ENCODE measurements at places on chromosomes 6 and 20. TPM values are rescaled to one million over a fixed set of nuclear protein-coding genes. Genes with fewer than 3 reads are reported as not detected.

Gene FABP7
- 0.61 TPM for total RNA-seq

Gene ZSCAN16
- total RNA-seq: 1.9 TPM

Gene CST4
- total RNA-seq: not detected

Gene PHACTR2
- 47.8 TPM for total RNA-seq

Gene MEI4
- 0.39 TPM for total RNA-seq

Gene FAM217B
- total RNA-seq: 16.7 TPM

Gene TRIM15
- not detected for total RNA-seq

Gene SOX18
- total RNA-seq: 37.0 TPM

Gene GSTA2
- total RNA-seq: not detected

Gene VAPB
- 64.4 TPM for total RNA-seq

Gene MDN1
- total RNA-seq: 18.5 TPM

Gene EDN1
- 3.2 TPM for total RNA-seq

Gene PHACTR1
- total RNA-seq: 102 TPM

DNA sequence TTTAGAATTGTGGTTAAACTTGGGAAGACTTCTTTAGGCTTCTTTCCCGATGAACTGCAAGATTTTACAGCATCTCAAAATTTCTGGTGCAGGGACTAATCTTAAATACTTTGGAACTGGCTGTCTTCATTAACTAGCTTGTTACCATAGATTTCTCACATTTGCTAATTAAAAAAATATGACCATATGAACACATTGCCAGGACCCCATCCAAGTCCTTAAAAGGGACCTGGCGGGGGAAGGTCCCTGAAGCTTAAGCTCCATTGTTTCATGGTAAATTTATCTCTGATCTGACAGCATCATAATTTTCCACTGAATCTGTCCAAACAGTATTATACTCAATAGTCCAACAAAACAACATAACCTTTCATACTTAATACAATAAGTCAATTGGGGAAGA, 517.8 kb upstream of the FLRT3 start:
- H3K27ac ChIP-seq: no peak overlapping the region
- no peak for DNase-seq
- H3K27me3 ChIP-seq: no peaks in the 10 kb centered on the region
- H3K4me3 ChIP-seq: no peak overlapping the region
- H3K4me1 ChIP-seq: no peaks in the 10 kb centered on the region
- no peaks in the 10 kb centered on the region for H3K36me3 ChIP-seq

DNA sequence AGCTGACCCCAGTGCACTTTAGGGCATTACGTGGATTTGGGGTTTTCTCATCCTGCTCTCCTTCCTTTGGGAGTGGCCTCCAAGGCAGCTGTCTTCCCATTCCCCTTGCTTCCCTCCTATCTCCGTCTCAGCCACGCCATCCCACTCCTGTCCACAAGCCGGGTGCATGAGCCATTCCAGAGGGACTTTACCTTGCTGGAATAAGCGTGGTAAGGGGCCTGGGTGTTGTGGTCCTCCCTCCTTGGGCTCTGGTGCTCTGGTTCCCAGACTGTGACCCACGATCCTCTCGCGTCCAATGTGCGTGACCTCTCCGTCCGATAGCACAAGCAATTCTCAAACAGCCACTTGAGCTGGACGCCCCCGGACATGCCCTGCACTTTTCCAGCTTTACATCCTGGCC, 60.6 kb upstream of the NKX2-2 start:
- no peak overlapping the region for H3K27ac ChIP-seq
- no peak overlapping the region for H3K4me3 ChIP-seq
- no peak for DNase-seq
- H3K36me3 ChIP-seq: no peaks in the 10 kb centered on the region
- H3K4me1 ChIP-seq: no peaks in the 10 kb centered on the region

GRCh38 chr6:39927159-39927558, 7.1 kb downstream of the MOCS1 start:
- H3K27ac ChIP-seq: no peak overlapping the region
- no peak overlapping the region for H3K4me3 ChIP-seq
- H3K27me3 ChIP-seq: no peaks in the 10 kb centered on the region

- H3K27me3 ChIP-seq: no peaks in the 10 kb centered on the region
- peak within 1 kb of the TSS; percentile 64 for H3K4me3 ChIP-seq
- H3K27ac ChIP-seq: peak within 1 kb of the TSS; percentile 54
- H3K36me3 ChIP-seq: no peaks in the 10 kb centered on the region
Observed at GRCh38 chr6:125153391-125154117, at the start of gene TPD52L1. TPD52L1 (plus strand) TSS chr6:125153773; CDS start chr6:125153952, 179 bp downstream.

- no peak overlapping the region for H3K27ac ChIP-seq
Observed at GRCh38 chr6:154395878-154396277, 39.3 kb upstream of the IPCEF1 start.

GRCh38 chr20:9081423-9081966, 12.6 kb downstream of the PLCB4 start:
- no peaks in the 10 kb centered on the region for H3K27me3 ChIP-seq
- no peak overlapping the region for H3K4me3 ChIP-seq
- H3K36me3 ChIP-seq: no peaks in the 10 kb centered on the region
- H3K27ac ChIP-seq: no peak overlapping the region
- no peak for DNase-seq
- H3K4me1 ChIP-seq: peaks cover 32% of the 10 kb centered on the region

DNA sequence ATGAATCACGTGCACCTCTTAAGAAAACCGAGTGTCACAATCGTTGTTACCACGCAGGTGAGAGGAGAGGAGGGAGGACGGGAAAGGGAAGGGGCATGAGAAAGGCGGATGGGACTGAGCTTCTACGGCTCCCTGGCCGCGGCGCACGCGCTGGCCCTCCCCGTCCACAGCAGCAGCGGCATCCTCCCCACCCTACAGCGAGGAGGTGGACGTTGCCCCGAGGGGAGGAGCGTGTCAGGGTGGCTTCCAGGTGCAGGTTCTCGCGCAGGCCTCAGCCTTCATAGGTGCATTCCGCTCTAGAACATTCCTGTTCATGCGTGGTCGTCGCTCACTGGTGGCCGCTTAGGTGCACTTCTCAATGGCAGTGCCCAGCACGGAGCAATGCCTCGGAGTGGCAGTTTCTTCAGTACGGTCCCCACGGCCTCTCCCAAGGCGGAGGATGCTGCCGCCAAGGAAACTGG, 29.7 kb upstream of the AFDN start:
- H3K27ac ChIP-seq: no peak overlapping the region
- H3K4me1 ChIP-seq: peaks cover 10% of the 10 kb centered on the region

DNA sequence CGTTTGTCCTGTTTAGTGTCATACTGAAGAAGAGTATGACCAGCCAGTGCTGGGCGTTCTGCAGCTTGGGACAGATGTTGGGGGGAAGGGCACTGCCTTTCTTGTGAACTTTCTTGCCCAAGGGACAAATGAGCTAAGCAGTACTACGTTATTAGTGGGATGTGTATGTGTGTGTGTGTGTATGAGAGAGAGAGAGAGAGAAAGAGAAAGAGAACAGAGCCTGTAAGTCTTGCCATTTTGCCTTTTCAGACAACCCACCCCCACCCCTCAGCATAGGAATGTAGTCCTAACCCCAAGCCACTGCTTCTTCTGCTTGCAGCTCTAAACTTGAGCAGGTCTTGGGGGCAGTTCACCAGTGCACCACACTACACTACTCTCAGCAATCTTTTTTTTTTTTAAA, 45.5 kb downstream of the E2F3 start:
- DNase-seq: no peak
- no peaks in the 10 kb centered on the region for H3K27me3 ChIP-seq
- no peak overlapping the region for H3K4me3 ChIP-seq
- H3K4me1 ChIP-seq: peaks cover 4% of the 10 kb centered on the region

DNA sequence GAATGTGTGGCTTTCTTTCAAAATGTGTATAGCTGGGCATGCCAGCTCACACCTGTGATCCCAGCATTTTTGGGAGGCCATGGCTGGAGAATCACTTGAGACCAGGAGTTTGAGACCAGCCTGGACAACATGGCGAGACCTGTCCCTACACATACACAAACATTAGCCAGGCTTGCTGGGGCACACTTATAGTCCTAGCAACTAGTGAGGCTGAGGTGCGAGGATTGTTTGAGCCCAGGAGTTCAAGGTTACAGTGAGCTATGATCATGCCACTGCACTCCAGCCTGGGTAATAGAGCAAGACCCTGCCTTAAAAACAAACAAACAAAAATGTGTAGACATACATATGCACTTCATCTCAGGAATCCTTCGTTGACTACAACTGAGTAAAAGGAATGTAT, 31.1 kb upstream of the PLEKHG1 start:
- no peaks in the 10 kb centered on the region for H3K4me1 ChIP-seq
- no peak overlapping the region for H3K27ac ChIP-seq
- DNase-seq: no peak
- H3K4me3 ChIP-seq: no peak overlapping the region
- H3K27me3 ChIP-seq: no peaks in the 10 kb centered on the region
- no peaks in the 10 kb centered on the region for H3K36me3 ChIP-seq

DNA sequence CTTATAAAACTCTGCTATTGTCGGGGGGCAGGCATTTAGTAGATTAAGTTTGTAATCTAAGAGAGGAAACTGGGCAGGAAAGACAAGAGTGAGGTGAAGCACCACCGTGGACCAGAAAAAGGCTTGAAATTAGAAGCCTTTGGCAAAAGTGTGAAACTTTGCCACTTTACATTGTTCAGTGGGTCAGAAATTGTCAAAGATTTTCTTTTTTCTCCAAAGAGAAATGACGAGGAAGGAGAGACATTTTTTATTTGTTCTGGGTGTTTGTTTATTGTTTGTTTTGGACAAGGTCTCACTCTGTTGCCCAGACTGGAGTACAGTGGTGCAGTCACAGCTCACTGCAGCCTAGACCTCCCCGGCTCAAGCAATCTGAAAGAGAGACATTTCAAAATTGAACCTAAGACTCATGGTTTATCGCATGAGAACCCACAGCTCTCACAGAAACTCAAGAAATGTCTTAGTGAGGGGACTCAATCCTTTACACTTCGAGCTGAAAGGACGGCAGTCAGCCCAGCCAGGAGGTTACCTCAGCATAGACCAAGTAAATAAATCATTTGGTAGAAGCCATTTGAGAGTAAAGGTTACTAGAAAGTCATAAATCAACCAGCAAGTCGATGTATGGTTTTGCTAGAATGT, 262.8 kb upstream of the TAB2 start:
- no peak for DNase-seq
- H3K4me1 ChIP-seq: no peaks in the 10 kb centered on the region
- H3K27me3 ChIP-seq: no peaks in the 10 kb centered on the region
- no peaks in the 10 kb centered on the region for H3K36me3 ChIP-seq

DNA sequence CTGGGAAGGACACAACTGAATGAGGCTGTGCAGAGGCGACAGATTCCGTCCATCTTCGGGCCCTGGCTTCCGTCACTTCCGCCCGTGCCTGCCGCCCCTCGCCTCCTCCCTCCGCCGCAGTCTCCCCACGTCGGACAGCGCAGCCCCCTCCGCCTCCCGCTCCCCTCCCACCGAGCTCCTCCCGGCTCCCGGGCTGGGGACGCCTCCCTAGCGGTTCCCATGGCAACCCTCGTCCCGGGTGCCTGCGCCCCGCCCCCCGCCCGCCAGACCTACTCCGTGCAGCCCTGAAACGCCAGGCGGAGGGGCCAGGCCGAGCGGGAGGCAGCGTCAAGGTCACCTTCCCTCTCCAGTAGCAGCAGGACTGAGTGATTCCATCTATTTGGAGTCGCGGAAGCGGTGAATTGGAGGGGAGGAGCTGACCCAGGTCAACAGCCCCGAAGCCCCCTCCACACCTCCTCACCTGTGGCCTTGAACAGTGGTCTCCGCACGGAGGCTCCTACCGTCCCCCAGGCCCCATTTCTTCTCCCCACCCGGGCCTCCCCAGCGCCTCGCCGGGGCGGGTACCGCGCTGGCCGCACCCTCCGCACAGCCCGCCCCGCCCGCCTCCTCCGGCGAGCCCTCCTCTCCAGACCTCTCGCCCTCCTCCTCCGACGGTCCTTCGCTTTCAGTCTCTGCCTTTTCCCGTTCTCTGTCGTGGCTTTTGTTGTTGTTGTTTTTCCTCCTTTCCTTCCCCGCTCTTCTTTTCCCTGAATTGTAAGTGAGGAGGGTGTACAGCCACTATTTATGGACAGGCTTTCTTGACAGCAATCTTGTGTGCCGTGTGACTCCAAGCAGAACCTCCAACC, 951 bp downstream of the NRSN2 start:
- peak; percentile 96 for DNase-seq
- H3K4me3 ChIP-seq: peak overlapping the region; percentile 90
- H3K27ac ChIP-seq: peak overlapping the region; percentile 91
- H3K27me3 ChIP-seq: no peaks in the 10 kb centered on the region
- H3K36me3 ChIP-seq: peaks cover 14% of the 10 kb centered on the region

- H3K27me3 ChIP-seq: peaks cover under 1% of the 10 kb centered on the region
- H3K4me3 ChIP-seq: no peak overlapping the region
- no peak overlapping the region for H3K27ac ChIP-seq
- no peaks in the 10 kb centered on the region for H3K36me3 ChIP-seq
Observed at GRCh38 chr6:112372226-112372806, 25.2 kb downstream of the RFPL4B start.

DNA sequence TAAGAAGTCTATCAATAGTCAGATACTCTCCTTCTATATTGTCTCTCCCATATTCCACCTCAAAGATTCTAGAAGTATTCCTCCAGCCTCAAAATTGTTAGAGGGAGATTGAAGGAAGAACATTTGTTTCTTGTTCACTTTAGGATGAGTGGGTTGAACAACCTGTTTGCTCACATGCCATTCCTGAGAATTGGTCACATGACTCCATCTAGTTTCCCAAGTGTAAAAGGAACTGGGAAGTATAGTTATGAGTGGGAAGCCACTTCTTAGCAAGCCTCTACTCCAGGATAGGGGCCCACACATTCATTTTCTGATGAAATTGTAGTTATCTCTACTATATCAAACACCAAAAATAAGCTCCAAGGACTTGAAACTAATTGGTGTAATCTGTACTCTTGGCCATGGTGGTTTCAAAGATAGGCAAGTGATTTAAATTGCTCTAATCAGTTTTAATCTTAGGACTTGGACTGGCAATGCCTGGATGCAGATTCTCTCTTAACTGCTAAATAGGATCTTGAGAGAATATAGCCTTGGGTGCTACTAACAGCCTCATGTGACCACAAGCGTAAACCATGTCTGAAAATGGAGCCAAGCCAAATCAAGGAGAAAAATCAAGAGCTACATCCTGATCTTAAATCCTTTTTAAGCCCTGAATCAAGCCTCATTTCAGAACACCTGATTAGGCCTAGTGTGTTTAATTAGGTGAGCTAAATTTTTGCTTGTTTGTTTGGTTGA, 758.7 kb upstream of the MAN1A1 start:
- no peak overlapping the region for H3K4me3 ChIP-seq
- no peak for DNase-seq
- no peak overlapping the region for H3K27ac ChIP-seq
- no peaks in the 10 kb centered on the region for H3K27me3 ChIP-seq
- H3K36me3 ChIP-seq: no peaks in the 10 kb centered on the region

DNA sequence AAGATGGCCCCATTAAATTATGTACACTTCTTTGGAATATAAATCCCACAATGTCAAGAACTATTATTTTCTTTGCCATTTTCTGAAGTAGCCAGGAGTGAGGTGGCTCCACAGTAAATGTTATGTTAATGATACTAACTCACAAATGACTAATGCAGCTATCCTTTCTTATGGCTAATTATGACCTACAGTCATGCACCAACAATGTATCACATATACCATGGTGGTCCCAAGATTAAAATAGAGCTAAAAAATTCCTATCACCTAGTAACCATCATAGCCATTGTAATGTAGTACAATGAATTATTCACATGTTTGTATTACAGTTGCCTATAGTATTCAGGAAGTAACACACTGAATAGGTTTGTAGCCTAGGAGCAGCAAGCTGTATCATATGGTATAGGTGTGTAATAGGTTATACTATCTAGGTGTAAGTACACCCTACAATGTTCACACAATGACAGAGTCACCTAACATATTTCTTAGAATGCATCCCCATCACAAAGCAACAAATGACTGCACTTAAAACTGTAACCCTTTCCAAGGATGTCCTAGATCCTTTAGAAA, 15.3 kb downstream of the ECHDC1 start:
- H3K4me1 ChIP-seq: no peaks in the 10 kb centered on the region
- DNase-seq: no peak
- no peak overlapping the region for H3K4me3 ChIP-seq

Data from heart left ventricle (tissue), 16 donors.